ENCODE measurements at places on chromosomes 12 and 14.

DNA sequence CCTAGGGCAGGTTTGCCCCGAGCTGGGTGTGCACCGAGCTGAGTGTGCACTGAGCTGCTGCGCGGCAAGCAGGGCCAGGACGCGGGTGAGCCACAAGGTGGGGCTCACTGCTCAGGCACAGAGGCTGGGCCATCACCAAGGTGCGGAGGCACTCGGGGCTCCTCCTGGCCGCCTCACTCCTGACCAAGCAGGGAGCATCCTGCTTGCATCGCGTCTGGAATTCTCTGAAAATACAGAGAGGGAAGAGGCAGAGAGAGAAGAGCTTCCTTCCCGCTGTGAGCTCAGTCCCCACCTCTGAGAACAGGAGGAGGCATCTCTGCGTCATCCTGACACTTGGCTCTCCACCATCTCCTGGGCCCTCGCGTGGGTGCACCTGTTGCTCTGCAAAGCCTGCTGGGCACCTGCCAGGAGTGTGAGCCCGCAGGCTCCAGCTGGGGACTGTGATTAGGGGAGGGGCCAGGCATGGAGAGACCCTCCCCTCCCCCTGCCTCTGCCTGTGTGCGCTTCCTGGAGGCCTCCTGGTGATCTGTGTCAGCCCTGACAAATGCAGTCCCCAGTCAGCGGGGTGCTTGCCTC, 116.3 kb downstream of the GLT1D1 start:
- no peak for DNase-seq

GRCh38 chr12:12445882-12446181, 89.0 kb downstream of the BORCS5 start:
- DNase-seq = no peak

DNA sequence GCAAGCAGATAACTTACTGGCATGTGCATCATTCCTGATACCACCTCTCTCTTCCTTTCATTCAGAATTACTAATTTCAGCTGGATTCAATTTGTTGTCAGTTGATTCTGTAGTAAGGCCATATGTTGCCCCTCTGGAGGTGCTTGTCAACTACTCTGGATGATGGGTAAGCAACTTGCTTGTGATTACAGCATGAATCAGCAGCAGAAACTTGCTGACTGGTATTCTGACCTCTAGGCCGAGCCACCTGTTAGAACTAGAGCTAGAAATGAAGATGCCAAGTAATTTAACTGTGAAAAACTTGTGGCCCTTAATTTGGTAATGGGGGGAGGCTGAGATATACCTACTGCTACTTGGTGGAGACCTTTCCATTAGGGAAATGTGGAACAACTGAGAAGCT, 5.1 kb downstream of the RNF10 start:
- no peak for DNase-seq

DNA sequence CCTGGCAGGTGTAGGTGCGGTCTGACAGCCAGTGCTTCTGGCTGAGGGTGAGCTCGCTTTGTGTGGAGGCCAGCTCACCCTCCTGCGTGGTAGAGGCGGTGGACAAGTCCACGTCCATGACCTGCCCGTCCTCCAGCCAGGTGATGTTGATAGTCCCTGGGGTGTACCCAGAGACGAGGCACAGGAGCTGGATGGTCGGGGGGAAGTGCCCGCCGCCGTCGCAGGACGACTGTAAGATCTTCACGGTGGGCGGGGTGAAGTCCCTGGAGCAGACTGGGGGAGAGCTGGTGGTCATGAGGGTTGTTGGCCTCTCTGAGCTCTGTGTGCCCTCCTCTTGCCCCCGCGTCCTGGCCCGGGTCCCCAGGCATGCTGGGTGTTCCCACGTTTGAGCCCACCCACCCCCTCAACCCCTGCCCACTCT, 74.6 kb downstream of the TMEM121 start:
- no peak for DNase-seq

DNA sequence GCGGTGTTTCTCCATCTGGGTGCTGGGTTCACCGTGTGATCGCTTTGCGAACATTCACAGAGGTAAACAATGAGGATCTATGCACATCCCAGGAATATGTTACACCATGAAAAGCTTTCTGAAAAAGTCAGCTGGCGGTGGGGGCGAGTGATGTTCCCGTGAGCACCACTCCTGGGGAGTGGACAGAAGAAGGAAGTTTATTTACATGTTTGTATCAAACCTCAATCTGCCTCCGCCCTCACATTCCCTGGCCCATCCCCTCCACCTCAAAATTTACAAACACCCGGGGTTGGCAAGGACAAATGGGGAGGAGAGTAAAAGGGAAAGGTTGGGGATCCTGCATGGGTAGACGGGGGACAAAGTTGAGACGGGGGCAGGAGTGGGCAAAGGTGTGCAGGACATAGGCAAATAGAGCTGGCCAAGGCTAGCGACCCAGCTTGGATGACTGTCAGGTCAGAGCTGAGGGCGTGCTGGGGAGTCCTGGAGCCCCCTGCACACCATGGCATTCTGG, 6.9 kb downstream of the TNFRSF1A start:
- DNase-seq = no peak

DNA sequence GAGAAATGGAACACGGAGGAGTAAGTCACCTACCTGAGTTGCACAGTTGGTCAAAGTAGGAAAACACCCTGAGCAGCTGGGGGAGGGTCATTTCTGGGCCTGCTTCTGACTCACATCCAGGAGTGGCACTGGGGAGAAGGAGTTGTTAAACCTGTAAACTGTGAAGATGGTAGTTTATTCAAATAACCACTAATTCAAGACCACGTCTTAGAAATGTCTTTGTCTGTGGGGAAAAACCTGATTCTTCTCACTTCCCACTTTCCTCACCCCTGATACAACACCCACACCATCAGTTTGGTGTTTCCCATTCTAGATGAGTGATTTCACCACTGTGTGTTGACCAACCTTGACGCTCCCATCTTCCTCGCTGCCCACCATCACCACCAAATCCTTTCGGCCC, 207.1 kb downstream of the ANO4 start:
- DNase-seq = no peak

DNA sequence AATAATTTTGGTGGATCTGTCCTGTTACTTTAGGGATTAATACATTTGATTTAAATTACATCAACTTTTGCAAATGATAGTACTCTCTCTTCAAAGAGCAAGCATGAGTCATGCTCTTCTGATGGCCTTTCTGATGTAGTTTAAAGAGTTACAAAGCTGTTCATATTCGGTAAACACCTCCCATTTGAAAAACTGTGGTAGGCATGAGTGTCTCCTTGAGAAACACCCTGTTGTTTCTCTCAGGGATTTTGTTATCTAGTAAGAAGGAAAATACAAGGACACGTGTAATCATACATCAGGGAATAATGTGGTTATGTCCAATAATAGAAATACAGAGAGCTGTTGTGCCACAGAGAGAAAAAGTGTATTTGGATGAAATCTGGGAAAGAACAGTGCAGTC, 53.3 kb upstream of the E2F7 start:
- DNase-seq = no peak

DNA sequence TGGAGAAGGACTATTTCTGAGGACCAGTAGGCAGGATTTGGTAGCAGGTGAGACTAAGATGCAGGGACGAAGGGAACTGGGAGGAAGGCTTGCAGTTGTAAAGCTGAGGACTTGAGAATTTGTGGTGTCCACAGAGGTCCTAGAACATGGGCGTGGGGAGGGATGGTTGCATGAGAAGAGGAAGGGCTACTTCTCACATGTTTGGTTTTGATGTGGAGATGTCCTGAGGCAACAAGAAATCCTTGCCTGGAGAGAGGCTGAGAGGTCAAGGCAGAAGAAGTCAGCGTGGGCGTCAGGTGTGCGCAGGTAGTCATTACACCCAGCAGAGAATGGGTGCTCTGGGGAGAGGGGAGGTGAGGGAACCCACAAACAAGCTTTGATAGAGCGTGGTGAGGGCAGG, 5.7 kb upstream of the RABGGTA start:
- no peak for DNase-seq

GRCh38 chr12:100234591-100235304, 32.1 kb downstream of the DEPDC4 start:
- DNase-seq = peak; percentile 55

GRCh38 chr12:114192549-114192948, 213.4 kb downstream of the TBX5 start:
- no peak for DNase-seq

GRCh38 chr14:41663473-41663850, 56.8 kb downstream of the LRFN5 start:
- no peak for DNase-seq

DNA sequence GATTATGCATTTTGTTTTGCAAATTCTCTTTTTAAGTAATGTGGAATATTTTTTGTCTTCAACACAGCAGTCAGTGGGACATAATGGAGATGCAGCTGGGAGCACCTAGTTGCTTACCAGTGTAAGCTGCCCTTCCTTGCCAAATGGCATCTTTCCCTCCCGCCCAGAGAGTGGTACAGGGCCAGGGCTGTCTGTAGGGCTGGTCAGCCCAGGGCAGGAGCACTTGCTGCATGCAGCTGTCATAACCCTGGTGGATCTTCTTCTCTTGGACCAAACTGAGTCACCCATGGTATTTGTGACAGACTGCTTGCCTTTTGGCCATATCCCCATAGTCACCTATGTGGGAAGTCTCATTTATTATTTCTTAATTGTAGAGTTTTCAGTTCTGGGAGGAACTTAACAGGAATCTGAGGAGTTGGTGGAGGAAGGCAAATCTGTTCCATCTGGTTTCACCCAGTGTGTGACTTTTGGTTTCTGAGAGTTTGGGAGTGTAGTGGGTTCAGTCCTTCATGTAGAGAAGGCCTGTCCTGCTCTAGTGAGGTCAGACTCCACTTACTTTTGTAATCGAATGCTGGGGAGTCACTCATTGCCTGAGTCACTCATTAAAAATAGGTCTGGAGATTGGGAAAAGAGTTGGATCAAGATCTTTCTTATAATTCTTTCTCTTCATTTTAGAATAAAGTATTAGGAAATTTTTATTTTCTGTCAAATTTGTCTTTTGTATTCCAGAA, 62.0 kb upstream of the ASPG start:
- no peak for DNase-seq

- no peak for DNase-seq
Observed at GRCh38 chr12:76242813-76243550, 105.2 kb downstream of the BBS10 start.

DNA sequence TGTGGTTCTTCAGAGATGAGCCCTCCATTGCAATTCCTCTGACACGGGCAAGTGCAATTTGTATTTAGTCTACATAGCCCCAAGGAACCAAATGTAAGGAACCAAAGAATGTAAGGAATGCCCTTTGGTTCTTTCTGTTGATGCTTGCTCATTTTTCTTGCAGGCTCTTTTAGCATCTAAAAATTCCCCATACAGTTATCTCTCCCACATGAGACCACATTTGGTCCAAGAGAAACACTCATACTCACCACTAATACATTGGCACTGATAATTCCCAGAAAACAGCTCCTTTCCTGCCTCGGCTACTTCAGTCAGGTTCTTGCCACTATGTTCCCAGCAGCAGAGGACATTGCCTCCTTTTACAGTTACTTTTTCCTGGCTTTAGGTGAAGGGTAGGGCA, 332.6 kb downstream of the AEBP2 start:
- DNase-seq = no peak

DNA sequence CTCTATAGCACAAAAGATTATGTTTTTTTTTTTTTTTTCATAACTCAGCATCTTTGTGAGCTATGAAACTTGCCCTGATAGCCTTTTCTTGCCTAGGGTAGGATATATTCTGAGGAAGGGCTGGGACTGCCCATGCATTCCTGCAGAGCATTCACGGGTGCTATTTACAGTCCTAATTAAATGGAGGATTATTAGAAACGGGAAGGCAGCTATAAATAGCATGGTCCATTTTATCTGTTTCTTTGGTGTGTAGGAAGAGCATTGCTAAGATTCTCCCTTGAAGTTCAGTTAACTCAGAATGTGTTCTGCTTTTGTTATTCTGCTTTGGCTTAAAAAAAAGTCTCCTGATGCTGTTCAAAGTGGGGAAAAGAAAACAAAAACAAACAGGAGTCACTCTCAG, 630.9 kb downstream of the DIO2 start:
- DNase-seq = no peak

DNA sequence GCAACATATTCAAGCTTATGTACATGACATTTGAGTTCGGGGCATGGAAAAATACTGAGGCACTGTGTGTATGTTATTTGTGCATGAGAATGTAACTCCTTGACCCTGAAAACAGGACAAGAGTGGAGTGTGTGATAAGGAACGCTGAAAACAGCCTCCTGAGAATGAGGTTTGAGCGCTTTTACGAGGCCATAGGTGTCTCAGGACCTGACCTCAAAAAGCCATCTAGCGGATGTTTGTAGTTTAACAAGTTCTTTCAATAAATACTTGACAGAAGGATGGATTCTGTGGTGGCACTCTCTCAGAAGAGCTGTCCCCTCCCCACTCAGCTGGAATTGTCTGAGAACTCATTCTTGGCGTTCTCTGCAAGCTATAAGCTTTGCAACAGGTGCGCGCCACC, 350.5 kb upstream of the TMTC1 start:
- DNase-seq = no peak

DNA sequence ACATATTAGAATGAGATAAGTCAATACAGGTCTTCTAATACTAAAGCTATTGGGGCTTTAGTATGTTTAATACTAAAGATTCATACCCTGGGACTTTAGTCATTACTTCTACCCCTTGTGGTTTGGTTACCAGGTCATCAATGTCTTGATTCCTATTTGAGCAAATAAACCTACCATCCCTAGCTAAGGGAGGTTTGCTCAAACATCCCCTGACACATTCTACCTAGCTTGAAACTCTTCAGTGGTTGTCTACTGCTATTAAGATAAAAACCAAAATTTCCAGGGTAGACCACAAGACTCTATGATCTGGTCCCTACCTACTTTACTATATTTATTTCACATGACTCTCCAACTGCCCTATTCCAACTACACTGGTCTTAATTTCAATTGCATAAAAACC, 7.3 kb upstream of the C2CD5 start:
- no peak for DNase-seq

- no peak for DNase-seq
Observed at GRCh38 chr14:65937960-65938316, 525.4 kb downstream of the FUT8 start.

DNA sequence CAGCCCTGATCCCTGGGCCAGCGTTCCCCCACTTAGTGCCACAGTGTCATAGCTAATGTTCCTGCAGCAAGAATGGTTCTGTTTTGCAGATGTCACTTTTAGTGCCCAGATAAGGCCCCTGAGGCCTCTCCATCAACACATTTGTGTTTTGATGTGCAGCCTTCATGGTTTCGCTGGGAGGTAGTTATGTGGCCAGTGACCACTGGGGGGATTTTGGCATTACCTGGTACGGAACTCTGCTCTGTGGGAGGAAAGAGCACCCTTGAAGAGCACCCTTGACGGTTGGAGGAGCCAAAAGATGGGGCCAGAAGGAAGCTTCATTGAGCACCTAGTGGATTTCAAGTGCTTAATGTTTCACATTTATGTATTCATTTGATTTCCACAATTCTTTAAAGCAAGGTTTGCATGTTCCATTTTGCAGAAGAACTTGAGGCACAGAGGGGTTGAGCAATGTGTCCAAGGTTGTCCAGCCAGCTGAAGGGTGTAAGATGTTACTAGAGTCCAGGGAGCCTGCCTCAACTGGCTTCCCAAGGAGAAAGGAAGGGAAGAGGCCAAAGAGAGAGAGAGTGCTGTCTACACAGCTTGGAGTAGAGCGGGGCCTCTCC, 13.0 kb downstream of the SERPINA11 start:
- no peak for DNase-seq

All from AML-193 (cell line).